ENCODE measurements at places on chromosomes 3 and 15. TPM values are rescaled to one million over a fixed set of nuclear protein-coding genes. Genes with fewer than 3 reads are reported as not detected.

The GATA2 gene
- total RNA-seq = 4.0 TPM

The FGF7 gene
- total RNA-seq = not detected

The B3GALNT1 gene
- total RNA-seq = 0.27 TPM

The ZNF80 gene
- total RNA-seq = not detected

The ACTRT3 gene
- 2.6 TPM for total RNA-seq

The ZNF660 gene
- total RNA-seq = not detected

The OCA2 gene
- total RNA-seq = 0.28 TPM

The FAM81A gene
- 10.1 TPM for total RNA-seq

The DLEC1 gene
- total RNA-seq = 0.09 TPM

The LIPH gene
- 4.3 TPM for total RNA-seq

The PRKAR2A gene
- total RNA-seq = 18.7 TPM

The ATP13A4 gene
- total RNA-seq = not detected

The ANKDD1A gene
- 1.7 TPM for total RNA-seq

The SLCO2A1 gene
- total RNA-seq = 0.22 TPM

The SNTN gene
- total RNA-seq = not detected

The CYP8B1 gene
- total RNA-seq = not detected

The TTLL13 gene
- total RNA-seq = 0.57 TPM

The ALPK3 gene
- total RNA-seq = 0.07 TPM

The HIGD2B gene
- total RNA-seq = not detected

The CDHR4 gene
- total RNA-seq = 0.12 TPM

The GPR62 gene
- total RNA-seq = not detected

The CLDN18 gene
- total RNA-seq = not detected

The KLHL6 gene
- not detected for total RNA-seq

The ZBED2 gene
- total RNA-seq = 0.15 TPM

The PRTG gene
- 8.9 TPM for total RNA-seq

The GOLGA6D gene
- not detected for total RNA-seq

The LMAN1L gene
- total RNA-seq = not detected

The ZPLD1 gene
- not detected for total RNA-seq

The PROS1 gene
- 10.8 TPM for total RNA-seq

The SAMMSON gene
- total RNA-seq = not detected

The UBA3 gene
- 28.5 TPM for total RNA-seq

The RLBP1 gene
- total RNA-seq = not detected

The MAP1A gene
- 0.63 TPM for total RNA-seq

Measured in A549 treated with AZD2906 at 1 μM for 4 hours (cell line).